Stimulated activated CD4-positive, alpha-beta T cell treated with anti-CD3 and anti-CD28 coated beads, TNF-alpha, amount 100 ng/mL, for 1 hour (primary cell): ENCODE measurements at places on chromosomes 5 and 9.
A peak's percentile ranks its signal among the peaks of the same experiment; 100 is the strongest.

- DNase-seq: no peak
Measured at GRCh38 chr9:136222906-136223285, 18.0 kb upstream of the LHX3 start.

DNA sequence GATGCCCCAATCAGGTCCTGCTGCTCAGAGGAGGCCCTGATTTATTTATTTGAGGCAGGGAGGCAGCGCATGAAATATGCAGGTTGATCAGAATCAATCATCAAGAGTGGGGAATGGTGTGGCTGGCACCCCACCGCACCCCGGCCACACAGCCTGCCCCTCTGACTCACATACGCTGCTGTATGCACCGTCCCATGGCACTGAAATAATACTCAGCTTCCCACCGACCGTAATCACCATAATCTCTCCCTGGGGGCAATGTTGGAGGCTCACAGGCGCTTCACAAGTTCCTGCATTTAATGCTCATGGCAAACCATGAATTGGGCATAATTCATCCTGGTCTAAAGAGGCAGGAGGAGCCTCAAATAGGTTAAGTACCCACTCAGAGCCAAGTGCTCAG is 141.2 kb upstream of the TBC1D2 start:
- no peak for DNase-seq

DNA sequence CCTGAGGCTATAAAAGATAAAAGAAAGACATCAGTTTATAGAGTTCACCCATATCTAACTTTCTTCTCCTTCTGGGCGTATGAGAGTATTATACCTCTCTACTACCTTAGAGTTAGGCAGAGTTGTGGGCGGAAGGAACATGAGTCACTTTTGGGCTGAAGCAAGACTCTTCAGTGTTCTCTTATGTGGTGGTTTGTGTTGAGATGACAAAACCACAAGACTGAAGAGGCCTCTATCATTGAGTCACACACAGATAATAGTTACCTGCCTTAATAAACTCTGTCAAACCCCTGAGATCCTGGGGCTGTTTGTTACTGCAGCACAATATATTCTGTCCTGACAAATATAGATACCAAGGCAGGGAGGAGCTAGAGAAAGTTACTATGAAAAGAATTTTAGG is 184.2 kb downstream of the EFNA5 start:
- no peak for DNase-seq

- DNase-seq: no peak
Measured at GRCh38 chr5:41414598-41414997, 95.8 kb downstream of the PLCXD3 start.

- no peak for DNase-seq
Measured at GRCh38 chr9:132547436-132547835, 35.0 kb upstream of the BARHL1 start.

DNA sequence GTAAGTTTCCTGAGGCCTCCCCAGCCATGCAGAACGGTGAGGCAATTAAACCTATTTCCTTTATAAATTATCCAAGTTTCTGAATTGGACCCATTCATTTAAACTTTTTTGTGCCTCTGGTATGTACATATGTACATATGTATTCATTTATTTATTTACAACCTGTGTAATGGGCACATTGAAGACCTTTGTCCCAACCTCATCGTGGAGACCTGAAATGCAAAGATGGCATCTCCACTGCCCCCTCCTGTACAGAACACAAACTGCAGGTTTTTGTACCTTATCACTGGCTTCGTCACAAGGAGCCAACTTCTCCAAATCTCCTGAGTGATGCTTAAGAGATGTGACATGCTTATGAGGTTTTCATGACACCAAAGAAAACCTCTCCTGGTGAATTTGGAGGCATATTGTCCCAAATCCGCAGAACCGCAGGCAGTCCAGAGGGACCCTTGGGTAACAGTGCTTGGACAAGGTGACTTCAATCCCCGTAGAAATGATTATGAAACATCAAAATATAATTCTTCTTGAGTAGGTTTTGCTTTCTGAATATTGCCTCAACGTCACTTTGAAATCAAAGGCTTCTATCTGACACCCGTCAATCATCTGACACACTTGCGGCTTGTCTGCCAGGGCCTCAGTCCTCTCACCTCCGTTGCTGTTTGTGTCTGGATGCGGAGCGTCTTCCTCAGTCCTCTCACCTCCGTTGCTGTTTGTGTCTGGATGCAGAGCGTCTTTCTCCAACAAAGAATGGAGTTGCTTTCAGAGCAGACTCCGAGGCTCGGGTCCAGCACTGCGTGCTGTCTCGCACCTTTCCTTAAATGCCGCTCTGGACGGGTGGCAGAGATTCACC is 135.0 kb upstream of the IRX4 start:
- no peak for DNase-seq

DNA sequence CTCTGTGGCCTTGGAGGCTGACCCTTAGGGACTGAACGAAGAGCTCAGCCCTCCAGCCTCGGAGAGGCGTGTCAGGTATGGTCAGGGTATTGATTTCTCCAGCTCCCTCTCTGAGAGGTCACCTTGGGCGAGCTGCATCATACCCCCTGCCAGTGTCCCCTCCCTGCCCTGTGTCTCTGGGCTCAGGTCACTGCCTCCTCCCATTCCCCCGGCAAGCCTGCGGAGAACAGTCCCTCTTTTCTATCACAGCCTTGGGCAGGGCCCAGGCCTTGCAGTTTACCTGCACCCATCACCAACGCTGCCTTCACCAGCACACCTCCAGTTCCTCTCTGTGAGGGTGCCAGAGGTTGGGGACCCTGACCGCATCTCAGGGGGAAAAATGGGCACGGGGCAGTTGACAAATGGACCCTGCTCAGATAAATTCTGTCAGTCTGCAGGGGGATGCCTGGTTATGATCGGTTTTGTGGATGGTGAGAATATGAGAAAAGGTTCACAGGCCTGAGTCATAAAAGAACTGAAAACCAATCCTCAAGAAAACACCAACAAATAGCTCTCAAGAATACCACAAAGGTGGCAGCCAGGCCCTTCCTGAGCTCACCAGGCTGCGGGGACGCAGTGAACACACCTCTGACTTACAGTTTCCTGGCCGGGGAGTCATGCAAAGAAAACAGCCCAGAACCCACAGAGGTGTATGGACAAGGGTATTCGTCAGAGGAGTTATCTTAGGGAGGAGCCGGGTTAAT is 24.7 kb upstream of the RXRA start:
- no peak for DNase-seq

GRCh38 chr9:93292288-93292615 is 108.3 kb downstream of the WNK2 start:
- DNase-seq: no peak

GRCh38 chr5:170747851-170748250 is 35.7 kb upstream of the GABRP start:
- DNase-seq: no peak

- DNase-seq: no peak
Measured at GRCh38 chr5:34474573-34475021, 181.5 kb upstream of the RAI14 start.

DNA sequence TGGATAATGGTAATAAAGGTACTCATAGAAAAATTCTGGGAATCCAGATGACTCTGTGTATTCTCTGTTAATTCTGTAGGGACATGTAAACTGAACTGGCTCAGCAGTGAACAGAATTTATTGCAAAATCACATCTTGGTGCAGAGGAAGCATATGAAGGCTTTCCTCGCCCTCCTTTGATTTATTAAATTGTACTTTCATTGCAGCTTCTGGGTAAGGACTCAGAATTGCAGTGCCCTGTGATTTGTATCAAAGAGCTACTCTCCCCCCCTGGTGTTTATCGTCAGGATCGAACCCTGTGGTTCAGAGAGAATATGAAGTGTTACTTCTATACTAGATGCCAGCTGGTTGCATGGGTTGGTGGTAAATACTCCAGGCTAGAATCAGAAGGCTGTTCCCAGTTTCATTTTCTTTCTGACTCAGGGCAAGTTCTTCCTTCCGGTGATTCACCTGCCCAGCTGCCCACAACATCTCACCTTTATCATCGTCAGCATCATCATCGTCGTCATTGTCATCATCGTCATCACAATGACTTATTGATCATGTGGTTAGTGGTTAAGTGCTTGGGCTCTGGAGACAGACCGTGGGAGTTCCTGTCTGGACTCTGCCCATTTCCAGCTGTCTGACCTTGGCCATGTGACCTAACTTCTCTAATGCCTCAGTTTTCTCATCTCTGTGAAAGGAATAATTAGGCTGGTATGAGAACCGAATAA is 238.8 kb downstream of the ARHGAP26 start:
- DNase-seq: peak; percentile 54

- no peak for DNase-seq
Measured at GRCh38 chr5:107444300-107444699, 226.4 kb downstream of the EFNA5 start.

DNA sequence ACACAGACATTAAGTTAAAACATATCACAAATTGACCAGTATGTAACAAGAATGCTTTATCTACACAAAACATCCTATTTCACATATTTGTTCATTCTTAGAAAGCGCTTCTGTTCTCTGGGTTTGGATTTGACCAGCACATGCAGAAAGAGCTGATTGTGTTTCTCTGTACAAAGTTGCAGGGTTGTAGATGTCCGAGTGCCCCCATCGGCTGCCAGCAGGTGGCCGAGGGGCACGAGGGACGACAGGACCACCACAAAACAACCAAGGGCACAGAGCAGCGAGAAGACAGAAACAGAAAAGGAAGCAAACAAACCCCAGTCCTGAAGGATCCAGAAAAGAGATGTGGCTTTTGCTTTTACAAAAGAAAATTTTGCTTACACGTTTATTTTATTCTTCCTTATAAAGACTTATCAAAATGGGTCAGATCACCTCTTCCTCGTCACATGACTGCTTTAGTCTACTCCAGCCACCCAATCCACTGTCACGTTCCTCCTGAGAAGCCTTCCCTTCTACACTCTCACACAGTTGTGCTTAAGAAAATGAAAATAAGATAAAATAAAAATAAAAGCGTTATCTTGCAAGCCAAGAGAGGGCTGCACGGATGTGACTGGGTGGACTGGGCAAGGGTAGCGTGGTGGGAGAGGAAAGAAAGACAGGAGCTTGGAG is 9.5 kb downstream of the OTP start:
- DNase-seq: no peak

DNA sequence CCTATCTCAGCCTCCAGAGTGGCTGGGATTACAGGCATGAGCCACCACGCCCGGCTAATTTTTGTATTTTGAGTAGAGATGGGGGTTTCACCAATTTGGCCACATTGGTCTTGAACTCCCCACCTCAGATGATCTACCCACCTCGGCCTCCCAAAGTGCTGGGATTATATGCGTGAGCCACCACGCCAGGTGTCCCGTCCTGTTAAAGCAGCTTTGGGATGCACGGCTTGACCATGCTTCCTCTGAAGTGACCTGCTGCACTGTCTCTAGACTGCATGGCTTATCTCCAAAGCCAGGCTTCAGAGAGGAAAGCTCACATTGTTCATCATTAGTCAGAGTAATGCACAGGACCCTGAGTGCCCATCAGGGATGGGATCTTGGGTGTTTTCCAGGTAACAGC is 45.4 kb downstream of the SEMA4D start:
- DNase-seq: no peak

DNA sequence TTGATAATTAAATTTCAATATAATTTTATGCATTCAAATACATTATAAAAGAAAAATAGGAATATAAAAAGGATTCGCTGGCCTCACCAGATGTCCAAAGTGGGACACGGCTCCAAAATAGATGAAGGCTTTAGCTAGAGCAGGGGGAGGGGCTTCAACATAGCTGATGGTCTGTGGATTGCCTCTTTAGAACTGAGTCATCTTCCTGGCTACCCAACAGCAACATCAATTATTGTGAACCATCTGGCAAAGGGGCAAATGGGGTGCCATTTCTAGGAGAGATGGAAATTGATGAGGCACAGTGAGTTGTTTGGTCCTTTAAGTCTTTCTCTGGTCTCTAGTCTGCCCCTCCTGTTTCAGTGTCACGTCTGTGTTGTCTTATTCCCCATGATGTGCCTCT is 44.2 kb upstream of the CD180 start:
- DNase-seq: no peak

GRCh38 chr9:18692268-18692667 is 218.3 kb downstream of the ADAMTSL1 start:
- DNase-seq: no peak

- DNase-seq: no peak
Measured at GRCh38 chr9:14868772-14869583, 41.2 kb downstream of the FREM1 start.

GRCh38 chr5:110611817-110612216 is 114.7 kb downstream of the TMEM232 start:
- DNase-seq: no peak

- no peak for DNase-seq
Measured at GRCh38 chr5:170826117-170826516, 35.7 kb upstream of the RANBP17 start.

- DNase-seq: no peak
Measured at GRCh38 chr9:23596913-23597634, 229.0 kb downstream of the ELAVL2 start.

GRCh38 chr5:34539183-34539582 is 116.9 kb upstream of the RAI14 start:
- DNase-seq: no peak

DNA sequence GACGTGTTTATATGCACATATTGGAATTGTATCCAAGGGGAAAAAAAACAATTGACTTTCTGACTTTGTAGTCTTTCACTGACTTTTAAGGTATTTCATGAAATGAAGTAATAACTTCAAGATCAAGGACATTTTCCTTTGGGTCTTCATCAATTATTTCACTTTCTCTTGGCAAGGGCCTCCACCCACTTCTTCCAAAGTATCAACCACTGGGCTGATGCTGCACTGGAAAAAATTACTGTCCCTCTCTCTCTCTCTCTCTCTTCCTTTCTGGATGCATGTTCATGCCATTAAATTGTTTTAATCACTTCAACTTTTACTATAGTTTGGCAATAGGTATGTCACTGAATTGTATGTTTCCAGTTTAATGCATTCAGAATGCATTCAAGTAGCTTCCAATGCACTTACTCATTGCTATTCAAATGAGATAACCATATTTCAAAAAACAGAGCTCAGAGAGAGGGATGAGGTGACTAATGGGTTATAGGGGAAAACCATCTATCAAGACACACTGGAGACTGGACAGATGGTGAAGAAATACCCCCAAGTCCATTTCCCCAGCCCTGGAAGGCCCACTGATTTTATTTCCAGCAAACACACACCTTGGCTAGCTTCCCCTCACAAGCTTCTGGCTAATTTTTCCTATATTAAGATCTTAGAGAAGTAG is 585.3 kb downstream of the EBF1 start:
- no peak for DNase-seq

DNA sequence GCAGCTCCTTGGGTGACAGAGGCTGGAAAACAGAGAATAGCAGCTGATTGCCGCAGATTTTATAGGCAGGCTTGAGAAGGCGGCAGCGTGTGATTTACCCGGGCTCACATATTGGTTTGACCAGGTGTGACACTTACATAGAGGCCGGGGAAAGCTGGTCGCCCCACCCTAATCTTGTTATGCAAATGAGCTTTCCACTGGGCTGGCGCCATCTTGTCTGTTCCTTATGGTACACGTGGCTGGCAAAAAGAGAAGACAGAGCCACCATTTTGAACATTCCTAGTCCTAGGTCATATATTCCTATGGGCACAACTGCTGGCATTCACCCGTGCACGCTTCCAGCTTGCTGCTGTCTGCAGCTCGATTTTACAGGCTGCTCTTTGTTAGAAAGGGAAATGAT is 11.3 kb upstream of the SPZ1 start:
- DNase-seq: no peak
